Erythroblast (primary cell): ENCODE measurements at places on chromosomes 16 and 17.

GRCh38 chr16:85988723-85989313, 89.9 kb downstream of the IRF8 start:
- DNase-seq: no peak

DNA sequence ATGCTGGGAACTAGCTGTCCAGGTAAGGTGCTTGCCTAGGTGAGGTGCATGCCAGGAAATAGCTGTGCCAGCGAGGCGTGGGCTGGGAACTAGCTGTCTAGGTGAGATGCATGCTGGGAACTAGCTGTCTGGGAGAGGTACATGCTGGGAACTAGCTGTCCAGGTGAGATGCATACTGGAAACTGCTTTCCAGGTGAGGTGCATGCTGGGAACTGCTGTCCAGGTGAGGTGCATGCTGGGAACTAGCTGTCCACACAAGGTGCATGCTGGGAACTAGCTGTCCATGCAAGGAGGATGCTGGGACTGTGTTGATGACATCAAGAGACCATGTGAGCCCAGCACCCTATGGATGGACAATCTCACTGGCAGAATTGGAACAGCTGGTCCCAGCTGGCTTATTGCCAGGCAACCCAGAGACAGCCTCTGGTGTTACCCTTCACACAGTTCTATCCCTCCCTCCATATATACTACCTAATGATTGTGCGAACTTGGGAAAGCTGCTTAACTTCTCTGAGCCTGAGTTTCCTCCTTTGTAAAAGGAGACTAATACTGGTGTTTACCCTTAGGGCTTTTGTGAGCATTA, 479.9 kb upstream of the RBFOX1 start:
- no peak for DNase-seq

GRCh38 chr17:9195961-9196670, 174.8 kb downstream of the NTN1 start:
- DNase-seq: no peak

DNA sequence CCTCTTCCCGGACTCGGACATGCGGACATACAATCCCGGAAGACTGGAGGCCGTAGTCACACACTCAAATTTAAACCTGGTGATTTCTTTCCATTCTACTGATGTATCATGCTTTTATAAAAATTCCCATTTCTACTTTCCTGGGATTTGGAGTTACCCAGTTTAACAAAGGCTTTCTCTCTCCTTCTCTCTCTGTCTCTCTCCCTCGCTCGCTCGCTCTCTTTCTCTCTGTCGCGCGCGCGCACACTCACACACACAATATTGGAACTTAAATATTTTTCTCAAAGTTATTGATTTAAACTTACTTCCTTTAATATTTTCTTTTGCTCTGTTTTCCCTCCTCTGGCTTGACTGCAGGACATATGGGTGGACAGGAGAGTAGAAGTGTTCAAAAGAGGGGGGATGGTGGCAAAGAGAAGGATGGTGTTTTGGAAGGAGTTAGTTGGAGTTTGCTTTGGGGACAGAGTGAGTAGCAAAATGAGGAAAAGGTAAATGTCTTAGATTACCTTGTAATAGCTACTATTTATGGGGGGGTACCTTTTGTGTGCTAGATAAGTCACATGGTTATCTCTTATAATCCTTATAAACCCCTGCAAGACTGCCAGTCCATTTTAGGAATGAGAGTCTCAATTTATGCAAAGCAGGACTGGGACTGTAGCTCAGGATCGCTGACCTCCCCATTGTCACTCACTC, 878 bp upstream of the TRIM25 start:
- peak; percentile 67 for DNase-seq

- no peak for DNase-seq
Measured at GRCh38 chr16:75235721-75236193, 15.7 kb downstream of the BCAR1 start.

DNA sequence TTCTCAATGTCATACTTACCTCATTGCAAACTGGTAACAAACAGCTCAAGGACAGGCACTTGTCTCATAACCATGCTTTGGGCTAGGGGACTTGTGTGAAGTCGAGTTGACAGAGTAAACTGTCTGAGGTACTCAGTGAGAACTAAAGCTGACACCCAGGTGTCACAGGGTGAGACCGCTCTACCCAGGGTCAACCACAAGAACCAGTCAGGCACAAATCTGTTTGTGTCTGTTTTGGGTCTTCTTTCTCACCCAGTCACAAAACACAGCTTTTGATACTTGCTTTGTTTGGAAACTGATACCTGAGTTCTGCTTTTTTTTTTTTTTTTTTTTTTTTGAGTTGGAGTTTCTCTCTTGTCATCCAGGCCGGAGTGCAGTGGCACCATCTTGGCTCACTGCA, 161.1 kb downstream of the STX8 start:
- DNase-seq: no peak

DNA sequence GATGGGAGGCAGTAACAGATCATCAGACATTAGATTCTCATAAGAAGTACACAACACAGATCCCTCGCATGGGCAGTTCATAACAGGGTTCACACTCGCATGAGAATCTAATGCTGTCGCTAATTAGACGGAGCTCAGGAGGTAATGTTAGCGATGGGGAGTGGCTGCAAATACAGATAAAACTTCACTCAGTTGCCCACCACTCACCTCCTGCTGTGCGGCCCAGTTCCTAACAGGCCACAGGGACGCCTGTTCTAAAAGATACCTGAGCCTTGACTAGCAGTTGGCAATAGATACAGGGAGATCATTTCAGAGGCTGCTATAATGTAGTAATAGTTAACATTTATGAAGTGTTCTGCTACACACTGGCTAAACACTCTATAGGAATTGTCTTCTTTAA, 4.9 kb downstream of the PTRH2 start:
- no peak for DNase-seq

DNA sequence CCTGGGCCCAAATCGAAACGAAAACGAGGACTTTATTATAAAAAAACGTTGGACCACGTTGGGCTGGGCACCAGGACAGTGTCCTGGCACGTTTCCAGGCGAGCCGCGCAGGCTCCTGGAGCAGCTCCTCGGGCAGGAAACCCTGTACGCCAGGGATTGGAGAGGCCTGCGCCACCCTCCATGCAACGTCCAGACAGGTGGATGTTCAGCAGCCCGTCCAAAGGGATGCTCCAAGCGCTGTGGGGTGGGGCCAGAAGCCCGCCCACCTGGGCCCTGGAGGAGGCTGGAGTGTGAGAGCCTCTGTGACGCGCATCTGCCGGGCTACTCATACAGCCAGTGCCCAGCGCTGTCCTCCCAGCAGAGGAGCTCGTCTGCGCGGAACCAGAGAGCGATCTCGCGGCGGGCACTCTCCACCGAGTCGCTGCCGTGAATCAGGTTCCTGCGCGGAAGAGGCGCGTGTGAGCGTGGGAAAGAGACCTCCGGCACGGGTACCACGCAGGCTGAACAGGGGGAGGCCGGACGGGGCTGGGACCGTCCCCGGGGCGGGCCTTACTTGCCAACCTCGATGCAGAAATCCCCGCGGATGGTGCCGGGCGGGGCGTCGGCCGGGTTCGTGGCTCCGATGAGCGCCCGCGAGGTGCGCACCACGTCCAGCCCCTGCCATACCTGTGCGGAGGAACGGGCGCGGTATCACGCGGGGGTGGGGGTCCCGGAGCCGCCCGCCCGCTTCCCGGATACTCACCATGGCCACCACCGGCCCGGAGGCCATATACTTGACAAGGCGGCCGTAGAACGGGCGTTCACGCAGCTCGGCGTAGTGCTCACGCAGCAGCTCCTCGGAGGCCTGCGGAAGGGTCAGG, 785 bp downstream of the NME3 start:
- no peak for DNase-seq

DNA sequence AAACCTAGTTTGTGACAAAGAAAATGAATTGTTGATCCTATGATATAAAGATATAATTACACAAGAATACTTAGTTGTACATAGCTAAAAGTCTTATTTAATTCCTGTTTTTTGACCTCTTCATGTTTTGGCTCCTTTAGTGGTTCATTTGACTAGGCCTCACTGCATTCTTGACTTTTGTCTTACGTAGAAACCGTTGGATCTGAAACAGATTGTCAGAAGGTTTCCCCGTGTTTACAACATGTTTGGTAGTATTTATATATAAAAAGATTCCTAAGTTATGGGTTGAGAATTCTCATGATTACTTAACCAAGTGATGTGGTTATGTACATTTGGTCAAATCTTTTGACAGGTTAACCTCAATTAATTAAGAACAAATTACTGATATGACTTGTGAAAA, 162.8 kb downstream of the BCAS3 start:
- no peak for DNase-seq

DNA sequence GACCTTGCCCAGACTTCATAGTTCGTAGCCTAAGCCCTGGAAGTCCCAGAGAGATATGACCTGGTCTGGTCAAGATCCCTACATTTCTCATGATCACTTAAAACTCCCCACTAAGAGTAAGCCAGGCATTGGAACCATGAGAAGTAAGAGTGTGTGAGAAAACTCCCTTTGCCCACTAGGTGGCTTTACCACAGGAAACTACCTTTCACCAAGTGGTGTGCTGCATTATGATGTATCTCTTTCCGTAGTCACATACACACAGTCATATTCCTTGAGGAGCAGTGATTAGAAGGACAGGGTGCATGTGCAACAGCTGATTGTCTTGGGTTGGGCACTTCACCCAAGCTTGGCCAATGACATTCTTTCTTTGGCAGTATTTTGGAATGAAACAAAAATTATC, 639.3 kb downstream of the KCNJ2 start:
- no peak for DNase-seq

DNA sequence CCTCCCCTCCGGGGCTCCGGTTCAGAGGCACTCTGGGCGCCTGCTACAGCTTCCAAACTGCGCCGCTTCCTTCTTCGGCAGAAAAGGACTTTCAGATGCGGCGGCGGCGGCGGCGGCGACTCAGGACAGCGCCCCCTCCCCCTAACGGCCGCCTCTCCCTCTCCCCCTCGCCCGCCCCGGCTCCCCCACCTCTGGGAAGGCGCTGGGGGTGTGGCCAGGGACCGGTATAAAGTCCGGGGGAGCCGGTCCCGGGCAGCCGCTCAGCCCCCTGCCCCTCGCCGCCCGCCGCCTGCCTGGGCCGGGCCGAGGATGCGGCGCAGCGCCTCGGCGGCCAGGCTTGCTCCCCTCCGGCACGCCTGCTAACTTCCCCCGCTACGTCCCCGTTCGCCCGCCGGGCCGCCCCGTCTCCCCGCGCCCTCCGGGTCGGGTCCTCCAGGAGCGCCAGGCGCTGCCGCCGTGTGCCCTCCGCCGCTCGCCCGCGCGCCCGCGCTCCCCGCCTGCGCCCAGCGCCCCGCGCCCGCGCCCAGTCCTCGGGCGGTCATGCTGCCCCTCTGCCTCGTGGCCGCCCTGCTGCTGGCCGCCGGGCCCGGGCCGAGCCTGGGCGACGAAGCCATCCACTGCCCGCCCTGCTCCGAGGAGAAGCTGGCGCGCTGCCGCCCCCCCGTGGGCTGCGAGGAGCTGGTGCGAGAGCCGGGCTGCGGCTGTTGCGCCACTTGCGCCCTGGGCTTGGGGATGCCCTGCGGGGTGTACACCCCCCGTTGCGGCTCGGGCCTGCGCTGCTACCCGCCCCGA, at the start of gene IGFBP4:
IGFBP4 (plus strand) TSS at position 255 of the 792 bp plus-strand sequence; CDS start at position 541, 286 bp downstream.
- DNase-seq: peak; percentile 78

DNA sequence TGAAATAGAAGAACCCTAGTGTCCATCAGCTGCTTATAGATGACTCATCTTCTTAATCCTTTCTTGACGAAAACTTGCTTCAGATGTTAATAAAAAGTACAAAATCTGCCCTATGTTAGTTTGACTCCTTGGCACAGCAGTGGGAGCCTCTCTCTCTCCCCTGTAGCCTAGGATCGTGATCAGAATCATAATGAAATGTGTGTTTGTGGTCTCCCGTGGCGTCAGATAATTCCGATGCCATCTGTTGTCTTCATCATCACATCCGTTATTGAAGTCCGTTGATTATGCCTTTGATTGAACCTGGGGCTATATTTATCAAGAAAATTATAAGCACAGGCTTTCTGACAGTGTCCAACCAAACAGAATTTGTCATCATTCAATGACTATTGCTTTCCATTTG, 102.5 kb downstream of the BMERB1 start:
- DNase-seq: no peak

DNA sequence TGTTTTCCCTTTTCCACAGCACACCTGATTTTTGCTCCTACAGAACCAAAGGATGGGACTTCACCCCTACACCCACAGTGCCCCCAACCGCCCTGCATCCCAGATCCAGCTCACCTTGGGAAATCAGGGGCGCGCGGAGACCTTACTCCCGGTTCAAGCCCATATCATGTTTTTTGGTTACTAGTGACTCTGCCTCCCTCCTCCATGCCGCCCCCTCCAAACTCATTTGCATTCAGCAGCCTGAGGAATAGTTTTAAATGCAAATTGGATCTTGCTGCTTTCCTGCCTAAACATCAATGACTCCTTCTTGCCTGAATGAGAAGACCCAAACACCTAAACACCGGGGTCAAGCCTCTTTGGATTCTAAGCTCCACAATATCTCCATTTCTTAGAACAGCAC, 331.8 kb downstream of the TMEM114 start:
- no peak for DNase-seq

DNA sequence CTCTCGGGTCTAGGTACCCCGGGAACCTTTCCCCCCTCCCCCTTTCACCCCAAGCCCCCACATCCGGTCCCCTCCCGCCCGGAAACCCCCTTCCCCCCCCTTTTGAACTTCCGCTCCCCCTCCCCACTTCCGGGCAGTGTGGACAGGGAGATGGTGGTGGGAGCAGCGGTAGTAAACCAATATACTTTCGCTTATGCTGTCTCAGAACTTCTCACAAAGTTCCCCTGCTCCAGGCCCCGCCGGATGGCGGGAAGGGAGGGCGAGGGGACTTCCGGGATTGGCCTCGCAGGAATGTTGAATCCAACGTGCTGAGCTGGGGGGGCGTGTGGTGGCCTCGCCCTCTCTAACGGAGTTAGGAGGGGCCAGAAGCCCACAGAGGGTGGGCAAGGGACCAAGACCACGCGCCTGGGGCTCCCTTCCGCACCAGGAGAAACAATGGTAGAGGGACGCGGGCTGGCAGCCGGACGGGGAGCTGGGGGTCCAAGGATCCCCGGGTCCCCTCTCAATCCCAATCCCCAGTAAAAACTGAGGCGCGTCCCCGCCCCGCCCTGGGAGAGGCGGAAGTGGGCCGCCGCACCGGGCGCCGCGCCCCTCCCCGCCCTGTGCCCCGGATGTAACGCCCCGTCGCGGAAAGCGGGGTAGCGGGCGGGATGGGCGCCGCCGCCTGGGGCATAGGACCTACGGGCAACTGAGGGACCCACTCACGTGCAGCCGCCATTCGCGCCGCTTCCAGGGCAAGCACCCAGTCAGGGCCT, 742 bp downstream of the PFN1 start:
- DNase-seq: peak; percentile 78
